AML-193 (cell line): ENCODE measurements at places on chromosomes 4 and X.

- no peak for DNase-seq
Observed at GRCh38 chr4:56195025-56195424, 192.3 kb downstream of the AASDH start.

GRCh38 chr4:55079451-55080173 lies 45.8 kb downstream of the KDR start:
- DNase-seq: no peak

DNA sequence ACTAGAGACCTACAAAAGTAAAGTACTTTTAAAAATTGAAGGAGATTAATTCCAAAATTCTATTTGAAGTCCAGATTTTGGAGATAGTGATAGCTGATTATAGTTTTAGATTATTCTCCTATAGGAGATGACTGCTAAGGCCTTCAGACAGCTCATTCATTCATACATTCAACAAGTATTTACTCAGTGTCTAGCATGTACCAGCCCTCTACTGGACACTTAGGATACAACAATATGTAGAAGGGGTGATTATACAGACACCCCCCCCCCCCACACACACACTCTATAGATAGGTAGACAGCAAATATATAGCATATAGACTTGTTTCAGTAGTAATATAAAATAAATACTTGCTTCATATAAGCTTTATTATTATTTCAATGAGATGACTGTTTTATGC lies 60.4 kb upstream of the TAF9B start:
- DNase-seq: peak; percentile 25

- no peak for DNase-seq
Observed at GRCh38 chr4:76058888-76059426, 15.6 kb upstream of the ART3 start.

- DNase-seq: no peak
Observed at GRCh38 chr4:113904877-113905276, 74.6 kb downstream of the ARSJ start.

DNA sequence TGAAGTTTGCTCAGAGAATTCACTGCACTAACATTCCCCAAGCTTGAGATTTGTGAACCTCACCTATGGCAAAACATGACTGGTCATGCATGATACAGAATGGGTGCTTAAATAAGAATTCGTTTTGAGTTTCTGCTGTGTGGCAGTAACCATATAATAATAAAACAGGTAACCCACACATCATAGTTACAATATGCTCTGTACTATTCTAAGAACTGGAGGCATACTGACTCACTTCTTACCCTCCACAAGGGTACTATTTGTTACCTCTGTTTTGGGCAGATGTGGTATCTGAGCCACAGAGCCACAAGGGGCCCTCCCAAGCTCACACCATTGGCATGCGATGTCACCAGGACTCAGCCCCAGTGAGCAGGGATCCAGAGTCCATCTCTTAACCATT lies 17.6 kb downstream of the SLC2A9 start:
- DNase-seq: no peak

- no peak for DNase-seq
Observed at GRCh38 chr4:6926681-6927478, 17.3 kb downstream of the TBC1D14 start.

GRCh38 chrX:40582811-40583210 lies 2.0 kb downstream of the ATP6AP2 start:
- no peak for DNase-seq

GRCh38 chr4:73718375-73719373 lies 21.7 kb upstream of the CXCL8 start:
- peak; percentile 80 for DNase-seq

- DNase-seq: peak; percentile 88
Observed at GRCh38 chr4:75512386-75513211, 1.6 kb downstream of the RCHY1 start.

DNA sequence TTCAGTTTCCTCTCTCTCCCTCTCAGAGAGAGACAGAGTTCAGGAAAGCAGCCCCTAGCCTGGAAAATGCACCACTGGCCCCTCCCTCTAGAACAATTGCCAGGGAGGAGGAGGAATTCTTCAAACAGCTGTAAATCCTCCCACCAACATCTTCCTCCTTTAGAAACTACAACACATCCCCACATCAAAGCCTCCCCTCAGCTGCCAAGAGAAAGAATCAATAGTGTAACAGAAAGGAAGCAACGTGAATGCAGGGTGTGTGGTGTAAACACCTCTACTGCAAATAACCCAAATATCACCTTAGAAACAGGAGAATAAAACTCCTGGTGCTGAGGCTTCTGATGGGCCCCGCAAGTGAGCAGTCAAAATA lies 249.9 kb upstream of the GATB start:
- no peak for DNase-seq

DNA sequence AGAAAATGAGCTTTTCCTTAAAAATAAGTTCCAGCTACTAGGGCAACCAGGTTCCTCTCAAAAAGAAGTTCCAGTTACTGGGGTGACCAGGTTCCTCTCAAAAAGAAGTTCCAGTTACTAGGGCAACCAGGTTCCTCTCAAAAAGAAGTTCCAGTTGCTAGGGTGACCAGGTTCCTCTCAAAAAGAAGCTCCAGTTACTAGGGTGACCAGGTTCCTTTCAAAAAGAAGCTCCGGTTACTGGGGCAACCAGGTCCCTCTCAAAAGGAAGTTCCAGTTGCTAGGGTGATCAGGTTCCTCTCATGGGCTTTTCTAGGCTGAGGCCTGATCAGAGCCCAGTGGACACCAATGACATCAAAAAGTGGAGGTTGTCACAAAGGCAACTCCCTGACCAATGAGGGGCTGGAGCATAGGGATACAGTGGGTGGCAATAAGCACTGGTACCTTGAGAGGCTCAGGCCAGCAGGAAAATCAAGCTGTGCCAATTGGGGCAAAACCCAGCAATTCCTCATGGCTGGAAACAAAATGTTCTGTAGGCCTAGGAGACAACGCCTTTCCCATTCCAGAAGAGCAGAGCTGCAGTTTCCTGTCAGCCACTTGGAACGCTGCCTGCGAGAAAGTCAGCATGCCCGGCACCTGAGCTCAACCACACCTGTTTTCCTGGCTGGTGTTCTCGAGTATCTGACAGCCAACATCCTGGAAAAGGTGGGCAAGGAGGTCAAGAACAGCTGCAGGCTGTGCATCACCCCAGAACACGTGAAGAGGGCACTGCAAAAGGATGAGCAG lies 12.3 kb upstream of the SYTL5 start:
- no peak for DNase-seq

DNA sequence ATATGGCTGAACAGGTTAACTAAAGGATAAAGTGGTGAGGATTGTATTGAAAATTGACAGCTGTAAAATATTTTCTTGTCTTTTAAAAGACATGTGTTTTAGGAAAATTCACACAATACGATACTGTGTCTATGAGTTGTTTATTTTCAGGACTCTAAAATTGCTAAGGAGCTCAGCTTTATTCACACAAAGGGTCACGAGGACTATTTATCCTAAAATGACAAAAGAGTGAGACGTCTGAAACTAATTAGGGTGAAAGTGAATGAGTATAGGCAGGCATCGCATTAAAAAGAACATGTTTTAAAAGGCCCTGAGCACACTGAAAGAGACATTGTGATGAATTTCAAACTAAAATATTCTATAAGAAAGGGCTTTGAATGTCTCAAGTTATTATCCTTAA lies 304.7 kb downstream of the SH2D1A start:
- DNase-seq: no peak

- no peak for DNase-seq
Observed at GRCh38 chr4:7826909-7827306, 112.8 kb downstream of the AFAP1 start.

GRCh38 chr4:113738251-113738650 lies 23.3 kb downstream of the CAMK2D start:
- no peak for DNase-seq

DNA sequence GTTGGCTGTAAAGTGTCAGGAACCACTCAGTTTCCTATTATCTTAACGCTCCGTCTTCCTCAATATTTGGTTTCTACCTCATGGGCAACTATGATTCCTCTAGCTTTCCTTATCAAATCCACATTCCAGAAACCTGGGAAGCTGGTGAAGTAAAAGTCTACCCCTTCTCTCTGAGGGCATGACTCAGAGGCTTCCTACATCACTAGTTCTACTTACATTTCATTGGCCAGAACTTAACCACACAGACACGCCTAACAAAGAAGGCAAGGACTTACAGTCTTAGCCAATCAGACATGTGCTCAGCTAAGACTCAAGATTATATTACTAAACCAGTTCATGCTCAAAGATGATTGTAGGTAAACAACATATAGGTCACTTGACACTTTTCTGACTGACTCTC lies 30.4 kb downstream of the COX7B2 start:
- DNase-seq: no peak

DNA sequence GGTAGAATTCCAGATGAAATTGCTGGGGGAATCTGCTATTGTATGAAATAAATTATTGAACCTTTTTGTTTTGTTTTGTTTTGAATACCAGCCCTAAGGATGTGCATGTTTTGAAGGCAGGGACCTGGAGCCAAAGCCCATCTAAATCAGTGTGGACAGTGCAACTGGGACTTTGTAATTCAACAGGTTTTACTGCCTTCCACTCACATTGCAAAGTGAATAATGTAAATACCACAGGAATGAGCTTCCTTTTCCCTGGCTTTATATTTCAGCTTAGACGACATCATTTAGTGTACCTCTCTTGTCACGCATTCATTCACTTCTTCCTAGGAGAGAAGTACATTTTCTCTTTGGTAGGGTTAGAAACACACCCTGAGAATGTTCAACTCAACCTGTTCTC lies 795.0 kb downstream of the CENPC start:
- DNase-seq: no peak

GRCh38 chr4:145216535-145216934 lies 36.1 kb upstream of the OTUD4 start:
- peak; percentile 28 for DNase-seq

DNA sequence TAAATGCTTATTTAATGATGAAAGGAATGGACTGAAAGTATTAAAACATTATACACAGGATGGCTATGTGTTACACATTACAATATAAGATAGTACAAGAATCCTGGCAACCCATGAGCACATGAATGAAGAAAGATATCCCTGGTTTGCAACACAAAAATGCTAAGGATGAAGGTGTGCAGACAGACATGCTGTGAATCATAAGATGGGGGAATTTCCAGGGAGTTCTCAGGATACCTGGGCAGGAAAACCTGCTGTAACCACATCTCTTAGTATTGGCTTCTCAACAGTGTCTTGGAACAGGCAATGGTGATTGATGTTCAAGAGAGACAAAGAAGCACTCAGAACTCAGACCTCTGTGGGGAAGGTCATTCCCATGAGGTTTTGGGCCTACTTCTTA lies 23.9 kb upstream of the ANOS1 start:
- DNase-seq: no peak

- no peak for DNase-seq
Observed at GRCh38 chr4:2470791-2471190, 1.9 kb downstream of the RNF4 start.

DNA sequence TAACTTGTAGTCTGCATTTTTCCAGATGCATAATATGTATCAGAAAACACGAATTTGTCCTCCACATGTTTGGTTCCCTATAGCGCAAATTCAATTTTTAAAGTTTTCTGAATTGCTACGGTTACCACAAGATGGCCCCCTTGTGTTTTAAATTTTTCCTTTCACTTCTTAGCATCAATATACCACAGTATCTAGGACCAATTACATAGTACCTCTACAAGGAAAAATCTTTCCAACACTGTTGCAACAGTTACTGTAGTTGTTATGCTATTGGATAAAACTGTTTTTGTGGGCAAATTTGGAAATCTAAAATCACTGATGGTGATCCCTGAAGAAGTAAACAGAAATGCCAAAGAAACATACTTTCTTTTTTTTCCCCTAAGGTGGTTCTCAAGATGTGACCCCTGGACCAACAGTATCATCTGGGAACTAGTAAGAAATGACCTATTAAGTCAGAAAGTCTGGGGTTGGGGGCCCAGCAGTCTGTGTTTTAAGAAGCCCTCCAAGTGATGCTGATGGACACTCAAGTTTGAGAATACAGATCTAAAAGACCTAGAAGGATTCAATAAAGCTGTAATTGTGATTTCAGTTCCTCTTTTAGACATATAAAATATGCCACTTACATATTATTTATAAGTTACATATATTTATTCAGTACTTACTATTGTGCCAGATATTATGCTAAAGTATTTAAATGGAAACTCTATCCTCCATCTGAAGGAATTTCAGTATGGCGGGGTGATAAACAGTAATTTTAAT lies 3.1 kb downstream of the ZGRF1 start:
- peak; percentile 34 for DNase-seq

DNA sequence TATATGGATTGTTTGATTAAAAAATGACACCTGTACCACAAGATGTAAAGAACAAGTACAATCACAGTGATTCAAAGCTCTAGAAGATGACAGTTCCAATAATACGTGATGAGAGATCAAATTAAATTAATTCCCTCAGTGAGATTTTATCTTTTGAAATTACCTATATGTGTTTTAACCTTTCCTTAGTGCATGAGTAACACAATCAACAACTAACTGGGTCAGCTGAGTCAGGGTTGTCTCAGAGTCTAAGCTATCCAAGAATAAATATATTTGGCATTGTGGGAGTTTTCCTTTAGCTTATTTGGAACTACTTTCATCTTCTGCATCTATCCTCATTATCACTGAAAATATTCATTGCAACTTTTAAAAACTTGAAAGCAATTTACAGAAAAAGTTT lies 162.8 kb downstream of the WDFY3 start:
- DNase-seq: no peak

- no peak for DNase-seq
Observed at GRCh38 chr4:26464420-26465095, 25.7 kb downstream of the CCKAR start.

DNA sequence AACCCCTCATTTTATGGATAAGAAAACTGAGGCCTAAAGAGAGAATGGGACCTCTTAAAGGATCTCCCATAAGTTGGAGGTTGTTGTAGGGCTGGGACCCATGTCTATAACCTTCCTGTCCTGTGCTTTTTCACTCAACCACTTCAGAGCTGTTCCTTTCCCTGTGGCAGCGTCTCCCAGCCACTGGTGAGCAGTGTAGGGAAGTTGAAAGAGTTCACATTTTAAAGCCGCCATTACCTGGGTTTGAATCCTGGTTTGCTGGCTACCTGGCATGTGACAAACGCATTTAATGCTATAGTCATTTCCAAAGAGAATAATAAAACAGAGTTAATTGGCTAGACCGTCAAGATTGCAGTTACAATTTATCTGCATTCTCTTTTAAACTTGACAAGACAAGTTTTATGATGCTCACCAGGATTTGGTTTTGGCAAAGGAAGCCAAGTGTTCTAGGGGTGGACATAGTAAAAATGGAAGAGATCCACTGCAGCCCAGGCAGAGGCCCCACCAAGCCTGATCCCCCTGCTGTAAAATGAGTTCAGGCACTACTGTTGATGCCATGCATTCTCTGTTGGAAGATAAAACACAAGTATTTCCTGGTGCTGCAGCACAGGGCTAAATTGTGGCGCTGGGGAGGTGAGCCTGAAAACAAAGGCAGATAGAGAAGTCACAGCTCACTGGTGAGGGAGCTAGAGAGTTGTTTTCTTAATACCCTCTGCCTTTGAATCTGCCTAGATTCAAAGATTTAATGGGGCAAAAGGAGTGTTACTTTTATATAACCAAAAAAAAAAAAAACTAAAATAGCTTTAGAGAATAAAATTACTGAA lies 218.7 kb downstream of the NWD2 start:
- no peak for DNase-seq

- no peak for DNase-seq
Observed at GRCh38 chr4:41221850-41222645, 7.7 kb upstream of the APBB2 start.

- no peak for DNase-seq
Observed at GRCh38 chr4:68732653-68733466, 62.4 kb upstream of the UGT2B15 start.
